ENCODE measurements at places on chromosomes 3 and 15.

DNA sequence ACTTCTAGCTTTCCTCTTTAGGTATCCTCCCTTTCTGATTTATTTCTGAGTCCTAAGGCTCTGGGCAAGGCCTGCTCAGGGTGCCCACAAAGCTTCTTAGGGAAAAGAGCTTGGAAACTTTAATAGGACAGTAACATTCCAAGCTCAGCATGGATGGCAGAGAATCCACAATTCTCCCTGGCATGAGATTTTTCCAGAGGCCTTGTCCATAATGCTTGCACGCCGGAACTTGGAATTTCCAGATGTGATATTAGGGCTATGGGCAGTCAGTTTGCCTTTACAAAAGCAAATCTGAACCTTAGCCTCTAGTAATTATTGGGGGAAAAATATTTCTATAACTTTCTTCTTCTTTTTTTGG lies 139.0 kb upstream of the RBMS3 start:
- DNase-seq: no peak

DNA sequence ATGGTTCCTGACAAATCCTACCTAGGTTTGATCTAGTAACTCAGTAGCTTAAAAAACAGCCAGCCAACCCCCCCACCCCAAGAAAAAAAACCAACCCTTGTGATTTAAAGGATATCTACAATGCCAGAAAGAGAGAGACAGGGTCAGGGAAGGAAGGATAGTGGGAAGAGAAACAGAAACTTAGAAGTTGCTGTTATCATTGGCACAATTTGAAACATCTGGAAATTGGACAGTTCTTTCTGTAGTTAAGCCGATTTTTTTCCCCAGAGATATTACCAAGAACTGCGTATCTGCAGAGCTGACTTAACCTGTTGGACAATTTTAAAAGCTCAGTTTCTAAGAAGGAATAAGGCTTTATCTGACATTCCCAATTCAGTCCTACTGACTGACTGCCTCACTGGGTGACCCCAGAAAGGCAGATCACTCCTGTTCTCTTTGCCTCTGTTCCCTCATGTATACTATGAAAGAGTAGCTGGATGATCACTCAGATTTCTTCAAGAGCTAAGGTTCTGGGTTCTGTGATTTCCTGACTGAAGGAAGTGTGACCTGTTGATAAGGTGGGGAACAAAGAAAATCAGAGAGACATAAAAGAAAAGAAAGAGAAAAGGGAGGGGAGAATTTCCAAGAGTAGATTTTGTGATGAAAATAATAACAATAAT lies 128.3 kb downstream of the MAP2K5 start:
- no peak for DNase-seq

DNA sequence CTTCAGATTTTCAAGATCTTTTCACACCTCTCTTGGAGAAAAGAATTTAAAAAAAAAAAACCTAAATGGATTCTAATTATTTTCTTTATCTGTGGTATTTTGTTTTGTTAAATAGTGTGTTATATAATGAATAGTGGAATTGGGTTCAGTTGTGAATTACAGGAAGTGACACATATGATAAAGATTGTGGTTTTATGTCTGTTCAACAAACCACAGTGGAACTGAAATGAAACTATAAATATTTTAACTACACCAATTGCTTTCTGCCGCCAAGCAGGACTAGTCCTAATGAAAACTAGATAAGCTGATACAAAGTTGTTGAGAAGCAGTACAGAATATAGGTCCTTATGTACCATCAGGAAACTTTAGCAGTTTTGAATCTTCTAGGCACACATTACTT lies 121.6 kb downstream of the UBE2E2 start:
- DNase-seq: no peak

DNA sequence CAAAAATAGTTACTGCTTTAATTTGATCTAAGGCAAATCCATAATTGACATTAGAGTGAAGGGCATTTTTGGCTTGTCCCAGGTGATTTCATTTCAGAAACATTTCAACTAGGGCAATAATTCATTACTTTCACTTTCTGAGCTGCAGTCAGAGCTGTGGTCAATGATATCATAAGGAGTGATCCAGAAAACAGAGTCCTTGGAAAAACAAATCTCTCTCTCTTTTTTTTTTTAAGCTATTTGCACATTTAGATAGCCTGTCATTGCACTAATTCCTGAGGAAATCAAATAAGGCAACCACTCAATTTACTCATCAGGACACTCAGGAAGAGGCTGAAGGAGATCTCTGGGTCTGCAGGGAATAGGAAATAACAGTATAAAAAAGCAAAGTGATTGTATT lies 269.5 kb upstream of the LRRC3B start:
- DNase-seq: no peak

DNA sequence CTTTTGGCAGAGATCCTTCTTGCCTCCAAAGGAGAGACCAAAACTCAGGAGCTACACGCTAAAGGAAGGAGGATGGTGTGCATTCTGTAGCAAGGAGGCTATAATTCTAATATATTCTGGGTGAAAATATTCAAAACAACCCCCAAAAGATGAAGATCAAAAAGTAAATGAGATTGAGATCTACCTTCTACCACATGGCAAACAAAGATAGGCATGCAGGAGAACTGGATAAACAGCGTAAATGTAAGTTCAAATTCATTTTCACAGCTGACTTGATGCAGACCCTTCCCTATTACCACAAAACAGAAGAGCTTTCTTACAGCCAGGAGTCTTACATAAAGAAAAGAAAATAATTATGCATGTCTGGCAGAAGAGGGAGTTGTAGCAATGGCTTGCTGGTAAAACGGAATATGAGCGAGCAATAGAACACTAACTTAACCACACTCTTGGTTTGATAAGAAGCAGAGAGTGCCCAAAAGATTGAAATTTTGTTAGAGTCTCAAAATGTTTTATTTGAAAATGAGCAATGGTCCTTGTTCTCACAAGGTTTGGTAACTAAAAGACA lies 272.7 kb downstream of the MECOM start:
- DNase-seq: no peak

DNA sequence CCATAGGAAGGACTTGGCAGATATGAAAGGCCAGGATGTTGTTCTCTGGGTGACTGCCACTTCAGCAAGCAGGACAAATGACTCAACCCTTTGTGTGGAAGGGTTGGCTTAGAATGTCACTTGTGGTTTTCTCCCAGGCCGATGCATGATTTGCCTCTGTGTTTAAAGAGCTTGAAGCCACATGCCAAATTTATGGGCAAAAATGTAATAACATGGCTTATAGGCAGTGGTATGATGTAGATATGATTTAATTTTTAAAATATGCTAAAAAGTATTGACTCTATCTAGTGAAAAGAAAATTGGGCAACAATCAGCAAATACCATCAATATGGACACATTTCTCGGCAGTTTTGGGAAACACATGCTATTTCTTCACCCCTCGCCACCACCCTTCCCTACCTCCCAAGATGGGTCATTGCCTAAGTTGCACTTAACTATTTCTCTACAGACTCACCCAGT lies 114.6 kb downstream of the CYP19A1 start:
- peak; percentile 24 for DNase-seq

Measured in putamen (tissue), 1 donor.